KG1 (cell line): ENCODE measurements at places on chromosomes 7 and 10.

DNA sequence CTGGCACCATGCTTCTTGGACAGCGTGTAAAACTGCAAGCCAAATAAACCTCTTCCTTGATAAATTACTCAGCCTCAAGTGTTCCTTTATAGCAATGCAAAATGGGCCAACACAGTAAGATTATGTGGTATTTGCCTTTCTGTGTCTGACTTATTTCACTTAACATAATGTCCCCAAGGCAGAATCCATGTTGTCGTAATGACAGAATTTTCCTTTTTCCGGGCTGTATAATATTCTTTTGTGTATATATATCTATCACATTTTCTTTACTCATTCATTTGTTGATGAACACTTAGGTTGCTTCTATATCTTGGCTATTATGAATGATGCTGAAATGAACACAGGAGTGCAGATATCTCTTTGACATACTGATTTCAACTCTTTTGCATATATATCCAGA, 209.1 kb upstream of the PTER start:
- DNase-seq = no peak

DNA sequence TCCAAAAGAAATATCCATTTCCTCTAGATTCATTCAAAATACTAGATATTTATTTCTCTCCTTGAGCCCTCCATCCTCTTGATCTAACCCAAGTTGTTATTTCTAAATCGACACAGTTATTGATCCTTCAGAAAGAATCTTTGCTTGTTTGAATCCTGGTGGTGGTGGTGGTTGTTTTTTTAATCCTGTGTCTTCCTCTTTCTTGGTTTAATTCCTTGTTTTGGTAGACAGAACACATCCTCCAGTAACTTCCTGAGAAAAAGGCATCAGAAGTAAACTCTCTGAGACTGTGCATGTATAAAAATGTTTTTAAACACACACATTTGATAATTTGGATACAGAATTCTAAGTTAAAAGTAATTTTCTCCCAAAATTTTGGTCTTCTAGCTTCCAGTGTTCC, 49.9 kb downstream of the SIRT1 start:
- no peak for DNase-seq

DNA sequence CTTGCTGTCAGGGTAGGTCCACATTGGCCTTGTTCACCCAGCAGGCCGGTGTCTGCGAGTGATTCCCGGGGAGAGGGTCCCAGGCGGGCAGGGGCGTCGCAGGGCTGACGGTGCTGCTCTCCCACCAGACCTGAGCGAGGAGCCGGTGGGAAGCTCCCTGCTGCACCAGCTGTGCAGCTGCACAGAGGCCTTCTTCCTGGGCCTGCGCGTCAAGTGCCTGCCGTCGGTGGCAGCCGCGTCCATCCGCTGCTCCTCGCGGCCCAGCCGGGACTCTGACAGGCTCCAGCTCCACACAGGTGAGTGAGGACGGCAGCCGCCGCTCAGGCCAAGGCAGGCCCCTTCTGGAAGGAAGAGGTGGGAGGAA, 14.6 kb downstream of the AMZ1 start:
- no peak for DNase-seq

- DNase-seq = no peak
These were observed 60.9 kb downstream of the ANKRD7 start for GRCh38 chr7:118285358-118285757.

GRCh38 chr10:91617072-91617609, 15.7 kb downstream of the PPP1R3C start:
- DNase-seq = no peak

DNA sequence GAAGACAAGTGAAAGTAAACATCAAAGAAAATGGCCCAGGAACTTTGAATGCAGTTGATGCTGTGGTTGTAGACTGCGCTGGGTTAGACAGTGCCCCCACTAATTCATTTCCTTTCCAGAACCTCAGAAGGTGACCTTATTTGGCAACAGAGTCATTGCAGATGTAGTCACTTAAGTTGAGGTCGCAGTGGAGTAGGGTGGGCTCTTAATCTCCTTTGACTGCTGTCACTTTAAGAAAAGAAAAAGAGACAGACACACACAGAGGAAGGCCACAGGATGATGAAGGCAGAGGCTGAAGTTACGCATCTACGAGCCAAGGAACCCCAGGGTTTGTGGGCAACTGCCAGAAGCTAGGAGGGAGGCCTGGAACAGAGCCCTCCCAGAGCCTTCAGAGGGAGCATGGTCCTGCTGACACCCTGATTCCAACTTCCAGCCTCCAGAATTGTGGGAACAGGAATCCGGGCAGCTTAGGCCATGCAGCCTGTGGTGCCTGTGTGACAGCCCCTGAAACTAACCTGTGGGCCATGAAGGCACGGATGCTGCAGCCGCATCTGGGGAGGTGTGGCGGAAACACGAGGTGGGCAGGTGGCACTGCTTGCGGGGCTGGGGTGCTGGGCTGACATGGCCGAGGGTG, 107.6 kb downstream of the PRKAG2 start:
- DNase-seq = no peak

DNA sequence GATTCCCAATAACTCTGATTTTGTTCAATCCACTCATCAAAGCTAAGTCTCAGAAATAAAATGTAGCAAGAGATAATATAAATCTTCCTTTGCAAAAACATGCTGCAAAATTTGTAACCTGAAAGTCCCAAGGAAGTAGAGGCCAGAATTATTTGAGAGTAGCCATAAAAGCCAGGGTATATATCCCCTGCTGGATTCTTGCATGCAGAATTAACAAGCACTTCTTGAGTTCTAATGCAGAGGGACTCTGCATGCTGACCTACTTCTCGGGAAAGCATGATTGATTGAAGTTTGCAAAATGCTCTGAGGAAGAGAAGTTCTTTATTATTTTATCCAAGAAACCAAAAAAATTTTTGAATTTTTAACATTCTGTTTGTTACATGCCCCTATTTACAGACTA, 121.6 kb downstream of the THSD7A start:
- DNase-seq = no peak

DNA sequence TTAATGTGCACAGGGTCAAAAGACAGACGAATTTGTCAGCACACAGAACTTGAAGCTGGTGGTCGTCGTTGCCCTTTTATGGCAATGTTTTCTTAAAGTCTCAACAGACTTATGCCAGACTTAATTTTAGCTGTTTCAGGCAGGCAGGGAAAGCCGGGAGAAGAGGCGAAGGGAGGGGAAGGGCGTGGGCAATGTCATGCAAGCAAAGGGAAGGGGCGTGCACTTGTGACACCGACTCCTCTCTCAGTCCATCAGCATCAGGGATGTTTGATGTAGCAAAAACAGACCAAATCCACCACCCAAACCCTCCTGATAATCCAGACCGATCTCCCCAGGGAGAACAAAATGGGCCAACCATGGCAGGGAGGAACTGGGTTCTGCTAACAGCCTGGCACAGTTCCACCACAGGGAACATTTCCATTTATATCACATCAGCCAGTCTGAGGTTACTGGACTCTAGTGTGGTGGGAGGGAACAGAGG, 118.1 kb upstream of the RHEB start:
- DNase-seq = no peak

- peak; percentile 36 for DNase-seq
These were observed 4.5 kb downstream of the TNS3 start for GRCh38 chr7:47577321-47577919.

- DNase-seq = no peak
These were observed 21.9 kb upstream of the SEMA3A start for GRCh38 chr7:84216472-84216871.

- no peak for DNase-seq
These were observed 39.3 kb downstream of the FAM13C start for GRCh38 chr10:59323036-59323459.

DNA sequence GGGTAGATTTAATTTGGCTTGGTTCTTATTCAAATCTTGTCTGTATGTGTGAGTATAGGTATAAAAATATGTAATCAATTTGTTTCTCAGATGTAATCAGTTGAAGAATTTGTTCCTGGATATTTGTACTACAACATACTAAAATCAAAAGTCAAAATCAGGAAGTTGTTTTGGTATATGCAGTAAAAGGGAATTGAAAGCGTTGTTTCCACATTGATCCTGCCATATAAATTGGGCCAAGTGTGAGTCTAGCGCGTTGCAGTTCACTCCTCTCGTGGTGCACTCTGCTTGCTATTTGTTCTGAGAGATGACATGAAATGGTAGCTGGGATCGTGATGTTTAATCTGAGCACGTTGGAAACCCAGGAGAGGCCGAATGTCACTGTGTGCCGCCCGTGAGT, 55.9 kb downstream of the SHH start:
- no peak for DNase-seq

DNA sequence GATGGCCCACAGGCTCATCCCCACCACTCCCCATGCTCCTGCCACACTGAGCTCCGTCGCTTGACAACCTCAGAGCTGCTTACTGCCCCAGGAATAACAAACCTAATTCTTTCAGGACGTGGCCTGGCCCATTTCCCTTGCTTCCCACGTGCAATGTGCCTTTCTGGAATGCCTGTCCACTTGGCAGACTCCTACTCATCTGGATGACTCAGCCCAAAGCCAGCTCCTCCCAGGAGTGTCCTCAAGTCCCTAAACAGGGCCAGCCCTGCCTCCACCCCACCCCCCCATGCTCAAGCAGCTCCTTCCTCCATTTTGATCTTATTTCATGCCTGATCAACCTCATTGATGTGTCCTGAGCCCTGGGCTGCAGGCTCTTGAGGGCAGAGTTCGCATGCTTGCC, 164.9 kb upstream of the RNF32 start:
- no peak for DNase-seq

DNA sequence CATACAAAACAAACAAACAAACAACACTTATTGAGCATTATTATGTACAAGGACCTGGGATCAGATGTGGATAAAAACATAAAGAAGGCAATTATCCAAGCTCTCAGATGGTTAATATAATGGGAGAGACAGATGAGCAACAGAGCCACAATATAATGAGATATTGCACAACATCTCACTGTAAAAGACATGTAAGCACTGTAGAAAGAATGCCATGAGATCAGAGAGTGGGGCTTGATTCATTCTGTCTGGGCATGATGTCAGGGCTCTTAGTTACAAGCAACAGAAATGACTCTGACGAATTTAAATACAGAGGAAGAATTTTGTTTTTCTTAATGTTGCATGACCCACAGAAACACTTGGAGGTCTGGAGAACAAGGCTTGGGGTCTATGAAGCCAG, 164.7 kb upstream of the PLXDC2 start:
- DNase-seq = no peak

- no peak for DNase-seq
These were observed 288.1 kb downstream of the PARD3 start for GRCh38 chr10:34526758-34527730.

- DNase-seq = no peak
These were observed 112.7 kb downstream of the CCNY start for GRCh38 chr10:35448687-35449662.

DNA sequence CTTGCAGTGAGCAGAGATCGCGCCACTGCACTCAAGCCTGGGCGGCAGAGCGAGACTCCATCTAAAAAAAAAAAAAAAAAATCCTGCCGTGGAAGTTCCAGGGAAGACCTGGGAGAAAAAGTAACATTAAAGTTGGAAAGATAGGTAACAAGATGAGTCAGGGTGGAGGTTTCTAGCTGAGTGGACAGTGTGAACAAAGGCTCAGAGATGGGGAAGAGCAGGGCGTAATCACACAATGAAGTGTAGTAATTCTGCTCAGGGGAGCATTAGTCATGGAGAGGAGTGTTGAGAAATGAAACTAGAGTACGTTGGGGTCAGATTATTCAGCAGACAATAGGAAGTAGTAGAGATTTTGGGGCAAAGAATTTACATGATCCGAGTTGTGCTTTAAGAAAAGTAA, 21.6 kb upstream of the WASL start:
- DNase-seq = no peak

- no peak for DNase-seq
These were observed 95.6 kb upstream of the DDC start for GRCh38 chr7:50660830-50661175.

DNA sequence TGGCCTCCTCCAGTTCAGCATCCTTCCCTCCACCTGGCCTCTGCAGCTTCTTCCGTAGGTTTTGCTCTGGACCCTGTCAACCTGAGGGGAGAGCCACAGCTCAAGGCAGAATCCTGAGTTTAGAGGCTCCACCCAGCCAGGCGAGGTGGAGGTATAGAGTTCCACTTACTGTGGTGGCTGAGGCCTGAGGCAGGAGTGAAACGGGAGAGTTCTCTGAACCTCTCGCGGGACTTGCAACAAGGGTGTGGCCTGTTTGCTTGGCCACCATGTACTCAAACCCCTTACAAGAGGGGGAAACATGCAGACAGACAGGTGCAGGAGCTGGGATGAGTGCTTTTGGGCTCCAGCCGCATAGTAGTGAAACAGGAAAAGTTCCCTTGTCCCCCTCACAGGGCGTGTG, 154.0 kb upstream of the C7orf33 start:
- DNase-seq = no peak

- DNase-seq = no peak
These were observed 17.7 kb downstream of the ACSM6 start for GRCh38 chr10:95211606-95212279.

GRCh38 chr10:54702583-54703485, 98.2 kb downstream of the PCDH15 start:
- no peak for DNase-seq

DNA sequence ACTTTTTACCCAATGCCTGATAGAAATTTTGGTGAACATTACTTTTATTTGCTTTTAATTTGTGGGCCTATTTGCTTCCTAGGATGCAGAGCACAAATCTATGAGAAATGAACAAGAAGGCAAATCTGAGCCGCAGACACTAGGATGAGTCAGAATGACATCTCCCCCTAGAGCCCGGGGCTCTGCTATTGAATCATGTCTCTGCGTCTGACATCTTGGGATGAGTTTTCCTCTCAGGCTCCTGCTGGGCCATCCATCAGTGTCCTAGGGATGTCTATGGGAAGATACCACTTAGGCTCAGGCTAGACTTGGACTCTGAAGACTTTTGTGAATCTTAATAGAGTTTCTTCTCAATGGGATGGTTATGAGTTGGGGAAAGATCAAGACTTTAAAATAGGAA, 157.3 kb upstream of the MTPN start:
- no peak for DNase-seq

- DNase-seq = no peak
These were observed 172.0 kb upstream of the NOBOX start for GRCh38 chr7:144575456-144575855.

- no peak for DNase-seq
These were observed 162.9 kb downstream of the SH3PXD2A start for GRCh38 chr10:103692436-103692951.

GRCh38 chr7:134432296-134433152, 26.4 kb downstream of the AKR1B1 start:
- DNase-seq = peak; percentile 25
